ENCODE measurements at places on chromosomes 1 and 21.

- peaks cover 5% of the 10 kb centered on the region for H3K27me3 ChIP-seq
- no peak for DNase-seq
- H3K4me3 ChIP-seq, result no peak overlapping the region
- no peaks in the 10 kb centered on the region for H3K4me1 ChIP-seq
- no peak overlapping the region for H3K27ac ChIP-seq
- no peaks in the 10 kb centered on the region for H3K36me3 ChIP-seq
Measured at GRCh38 chr1:77031106-77031662, 163.9 kb downstream of the ST6GALNAC5 start.

- DNase-seq, result no peak
- H3K27me3 ChIP-seq, result no peaks in the 10 kb centered on the region
- no peak overlapping the region for H3K4me3 ChIP-seq
- H3K27ac ChIP-seq, result no peak overlapping the region
- no peaks in the 10 kb centered on the region for H3K4me1 ChIP-seq
Measured at GRCh38 chr1:188857526-188858087, 1620.1 kb downstream of the BRINP3 start.

DNA sequence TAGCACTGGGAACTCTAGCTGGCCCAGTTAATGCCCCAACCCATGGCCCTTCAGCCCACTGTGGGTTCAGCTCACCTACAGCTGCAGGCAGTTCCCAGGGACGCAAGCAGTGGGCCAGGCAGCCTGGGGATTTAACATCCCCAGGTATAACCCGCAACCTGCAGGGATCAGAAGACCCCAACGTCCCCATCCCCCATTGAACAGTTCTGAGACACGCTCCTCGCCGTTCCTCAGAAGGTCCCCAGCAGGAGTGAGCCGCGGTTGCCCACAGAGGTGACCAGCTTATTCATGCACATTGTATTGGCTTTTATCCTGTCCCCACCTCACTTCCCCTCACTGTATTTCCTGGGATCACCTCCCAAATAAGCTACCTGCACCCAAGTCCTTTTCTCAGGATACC, 5.0 kb upstream of the MATN1 start:
- H3K27me3 ChIP-seq, result no peaks in the 10 kb centered on the region
- H3K4me1 ChIP-seq, result peaks cover 5% of the 10 kb centered on the region
- H3K36me3 ChIP-seq, result peaks cover 9% of the 10 kb centered on the region
- no peak for DNase-seq

- H3K4me3 ChIP-seq, result no peak overlapping the region
- H3K4me1 ChIP-seq, result no peaks in the 10 kb centered on the region
- DNase-seq, result no peak
Measured at GRCh38 chr1:18868354-18868753, 8.9 kb upstream of the TAS1R2 start.

DNA sequence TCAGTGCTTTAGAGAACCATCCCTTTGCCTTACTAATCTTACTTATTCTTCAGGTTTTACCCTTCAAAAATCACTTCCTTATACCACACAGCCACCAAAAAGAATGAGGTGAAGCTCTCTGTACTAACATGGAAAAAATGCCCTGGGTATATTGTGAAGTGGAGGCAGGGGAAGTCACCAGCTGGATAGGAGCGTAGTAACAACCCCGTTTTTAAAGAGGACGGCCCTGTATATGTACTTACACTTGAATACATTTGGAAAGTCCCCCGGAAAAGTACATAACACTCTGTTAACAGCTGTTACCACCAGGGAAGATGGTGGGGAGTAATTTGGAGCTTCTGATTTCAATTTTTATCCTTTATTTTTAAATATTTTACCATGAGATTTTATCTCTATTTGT, 28.2 kb upstream of the KHDRBS1 start:
- H3K27me3 ChIP-seq, result no peaks in the 10 kb centered on the region
- peak overlapping the region; percentile 34 for H3K4me3 ChIP-seq
- peaks cover 60% of the 10 kb centered on the region for H3K4me1 ChIP-seq
- H3K27ac ChIP-seq, result peak overlapping the region; percentile 94

- H3K4me1 ChIP-seq, result peaks cover 2% of the 10 kb centered on the region
- H3K27me3 ChIP-seq, result no peaks in the 10 kb centered on the region
- DNase-seq, result no peak
- H3K36me3 ChIP-seq, result no peaks in the 10 kb centered on the region
Measured at GRCh38 chr1:197519741-197520334, 251.8 kb downstream of the CRB1 start.
